ENCODE measurements at places on chromosomes 3 and 15. TPM values are rescaled to one million over a fixed set of nuclear protein-coding genes. Genes with fewer than 3 reads are reported as not detected.

OXTR gene
- 0.32 TPM for total RNA-seq

AGTR1 gene
- total RNA-seq: 2.5 TPM

DLL4 gene
- total RNA-seq: 0.16 TPM

MUSTN1 gene
- total RNA-seq: not detected

C3orf20 gene
- not detected for total RNA-seq

CYP11A1 gene
- total RNA-seq: 0.79 TPM

CXCR6 gene
- total RNA-seq: not detected

GRK7 gene
- total RNA-seq: not detected

ACAP2 gene
- total RNA-seq: 73.3 TPM

CORO2B gene
- 10.1 TPM for total RNA-seq

DPPA2 gene
- total RNA-seq: not detected

DNAH12 gene
- under 0.01 TPM for total RNA-seq

MAP1A gene
- 42.0 TPM for total RNA-seq

NDN gene
- 36.9 TPM for total RNA-seq

SLC6A1 gene
- not detected for total RNA-seq

ABHD17C gene
- total RNA-seq: 10.7 TPM

TMIE gene
- not detected for total RNA-seq

ZNF80 gene
- total RNA-seq: not detected

SLC22A14 gene
- under 0.01 TPM for total RNA-seq

CD200 gene
- under 0.01 TPM for total RNA-seq

LEKR1 gene
- 0.26 TPM for total RNA-seq

PLA2G4E gene
- total RNA-seq: not detected

A4GNT gene
- total RNA-seq: not detected

MYO5C gene
- total RNA-seq: 0.16 TPM

TTLL13 gene
- total RNA-seq: 0.16 TPM

GALK2 gene
- total RNA-seq: 86.6 TPM

ZNF502 gene
- total RNA-seq: 4.6 TPM

ERC2 gene
- total RNA-seq: not detected

WDR53 gene
- total RNA-seq: 4.9 TPM

SLC51A gene
- not detected for total RNA-seq

HESX1 gene
- 0.79 TPM for total RNA-seq

SPESP1 gene
- total RNA-seq: 14.3 TPM

CTXN2 gene
- total RNA-seq: not detected

GOLGA6D gene
- under 0.01 TPM for total RNA-seq

TMC3 gene
- not detected for total RNA-seq

CDHR4 gene
- total RNA-seq: 0.43 TPM

RAB11A gene
- total RNA-seq: 70.1 TPM

TNNC1 gene
- 0.63 TPM for total RNA-seq

RAD18 gene
- total RNA-seq: 4.9 TPM

CLDN18 gene
- total RNA-seq: not detected

GP9 gene
- not detected for total RNA-seq

CELF6 gene
- 0.26 TPM for total RNA-seq

ITGA11 gene
- total RNA-seq: 22.3 TPM

CYB561D2 gene
- total RNA-seq: 26.0 TPM

WDR93 gene
- total RNA-seq: 0.16 TPM

PARP15 gene
- 0.17 TPM for total RNA-seq

SI gene
- not detected for total RNA-seq

SPATA12 gene
- total RNA-seq: not detected

ZMAT3 gene
- total RNA-seq: 29.8 TPM
